ENCODE measurements at places on chromosomes 1 and 21.

DNA sequence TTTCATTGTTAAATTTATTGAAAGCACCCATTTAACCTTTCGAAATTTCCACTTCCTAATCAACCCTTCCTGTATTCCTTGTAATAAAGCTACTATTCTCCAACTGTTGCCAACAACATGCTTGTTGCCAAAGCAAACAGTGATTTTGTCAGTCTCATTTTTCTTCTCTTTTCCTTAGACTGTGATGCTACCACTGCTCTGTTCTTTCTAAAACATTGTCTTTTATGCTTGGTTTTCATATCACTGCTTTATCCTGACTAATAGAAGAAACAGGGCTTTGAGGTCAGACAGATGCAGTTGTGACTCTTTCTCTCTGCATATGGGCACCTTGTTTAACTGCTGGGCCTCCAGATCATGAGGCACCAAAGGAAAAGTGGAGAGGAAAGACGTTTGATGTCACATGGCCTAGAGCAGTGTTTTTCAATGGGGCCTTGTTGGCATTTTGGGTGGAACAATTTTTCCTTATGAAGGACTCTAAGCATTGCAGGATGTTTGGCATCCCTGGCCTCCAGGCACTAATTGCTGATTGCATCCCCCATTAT, 56.1 kb downstream of the HMCN1 start:
- DNase-seq = no peak

GRCh38 chr1:53014791-53015507, 47.1 kb upstream of the PODN start:
- no peak for DNase-seq

- DNase-seq = no peak
Measured at GRCh38 chr1:225592362-225593025, 60.4 kb downstream of the ENAH start.

GRCh38 chr1:239263801-239264200, 122.6 kb upstream of the CHRM3 start:
- DNase-seq = no peak

DNA sequence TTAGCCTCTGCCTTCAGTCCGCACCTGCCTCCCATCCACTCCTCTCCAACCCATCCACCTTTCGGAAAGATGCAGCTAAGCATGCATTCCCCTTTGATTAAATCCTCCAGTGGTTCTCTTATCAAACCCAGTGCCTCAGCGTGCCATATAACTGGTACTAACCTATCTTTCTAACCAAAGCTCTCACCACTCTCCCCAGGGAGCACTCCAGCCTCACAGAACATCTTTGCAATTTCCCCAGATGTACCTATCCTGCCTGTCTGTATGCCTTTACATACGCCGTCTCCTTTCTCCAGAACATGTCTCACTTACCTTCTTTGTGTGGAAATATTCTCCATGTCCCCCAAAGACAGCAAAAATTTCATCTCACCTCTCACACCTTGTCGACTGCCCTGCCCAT, 80.0 kb downstream of the SLC25A24 start:
- no peak for DNase-seq

GRCh38 chr1:70768216-70768615, 279.4 kb downstream of the PTGER3 start:
- DNase-seq = no peak

DNA sequence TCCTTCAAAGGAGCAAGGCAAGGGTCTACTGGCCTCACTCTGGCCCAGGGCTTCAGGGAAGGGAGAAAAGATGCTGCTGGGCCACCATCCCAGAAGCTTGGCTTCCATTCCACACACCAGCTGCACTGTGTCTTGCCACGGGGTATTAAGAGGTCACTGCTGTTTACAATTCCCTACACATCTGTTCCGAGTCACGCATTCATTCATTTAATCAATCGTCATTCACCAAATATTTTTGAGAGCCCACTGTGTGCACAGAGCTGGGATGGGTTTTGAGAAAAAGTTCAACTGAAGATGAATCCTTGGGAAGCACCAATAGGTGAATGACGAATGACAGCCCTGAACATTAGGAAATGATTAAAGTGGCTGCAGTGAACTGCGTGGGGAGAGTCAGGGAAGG, 101.7 kb downstream of the NAV1 start:
- DNase-seq = no peak

DNA sequence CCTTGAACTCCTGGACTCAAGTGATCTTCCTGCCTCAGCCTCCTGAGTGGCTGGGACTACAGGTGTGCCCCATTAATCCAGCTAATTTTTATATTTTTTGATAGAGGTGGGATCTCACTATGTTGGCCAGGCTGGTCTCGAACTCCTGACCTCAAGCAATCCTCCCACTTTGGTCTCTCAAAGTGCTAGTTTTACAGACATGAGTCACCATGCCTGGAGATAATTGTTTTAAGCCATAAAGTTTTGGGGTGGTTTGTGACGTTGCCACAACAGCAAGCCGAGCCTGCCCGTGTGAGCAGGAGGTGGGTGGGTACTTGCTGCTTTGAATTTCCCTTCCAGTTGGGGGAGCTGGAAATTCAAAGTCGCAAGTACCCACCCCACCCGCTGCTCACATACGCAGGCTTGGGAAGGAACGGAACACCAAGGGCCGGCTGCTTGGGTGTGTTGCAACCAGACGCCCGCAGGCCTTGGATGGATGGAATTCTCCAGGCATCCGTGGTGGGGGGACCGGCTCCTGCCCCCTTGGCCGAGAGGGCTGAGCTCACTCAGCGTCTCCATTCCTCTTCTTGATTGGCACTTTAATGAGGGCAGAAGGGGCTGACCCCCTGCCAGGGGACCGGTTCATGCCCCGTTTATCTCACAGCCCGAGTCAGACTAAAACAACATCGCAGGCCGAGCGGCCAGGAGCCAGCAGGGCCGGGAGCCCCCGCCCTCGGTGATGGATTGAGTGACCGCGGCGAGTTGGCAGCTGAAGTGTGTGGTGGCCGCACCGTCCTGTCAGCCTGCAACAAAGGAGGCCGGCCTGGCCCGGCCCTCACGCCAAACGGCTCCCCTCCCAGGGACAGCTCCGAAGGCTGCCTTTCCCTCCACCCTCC, 78.1 kb downstream of the DHRS3 start:
- no peak for DNase-seq

DNA sequence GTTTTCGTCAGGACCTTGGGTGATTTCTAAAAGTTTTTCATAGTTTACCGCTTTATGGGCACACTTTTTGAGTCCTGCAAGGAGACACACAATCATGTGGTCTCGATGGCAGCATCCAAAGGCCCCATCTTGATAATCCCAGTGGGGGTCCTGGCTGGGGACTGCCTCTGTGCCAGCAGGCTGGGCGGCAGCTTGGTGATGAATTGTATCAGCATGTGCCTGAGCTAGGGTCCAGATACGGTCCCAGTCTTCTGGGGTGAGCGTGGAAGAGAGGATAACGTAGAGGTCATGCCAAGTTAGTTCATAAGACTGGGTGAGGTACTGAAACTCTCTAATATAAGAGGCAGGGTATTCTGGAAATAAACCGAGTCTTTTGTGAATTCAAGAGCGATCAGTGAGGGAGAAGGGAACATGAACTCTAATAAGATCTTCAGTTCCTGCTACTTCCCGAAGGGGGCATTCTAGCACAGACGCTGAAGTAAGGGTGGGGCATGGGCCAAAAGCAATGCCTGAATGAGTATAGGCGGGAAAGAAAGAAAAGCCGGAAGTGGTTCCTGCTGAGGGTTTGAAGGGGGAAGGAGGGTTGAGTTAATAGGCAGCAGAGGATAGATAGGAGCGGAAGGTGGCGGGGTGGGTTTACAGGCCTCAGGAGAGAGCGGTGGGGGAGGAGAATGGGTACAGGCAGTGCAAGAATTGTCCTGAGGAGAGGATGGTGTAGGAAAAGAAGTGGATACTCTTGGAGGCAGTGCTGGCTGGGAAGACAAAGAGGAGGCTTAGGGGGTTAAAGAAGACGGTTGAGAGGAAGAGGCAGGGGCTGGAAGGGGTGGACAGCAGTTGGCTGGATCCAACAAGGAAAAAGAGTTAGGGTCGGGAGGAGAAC, 1.6 kb downstream of the ERVH48-1 start:
- DNase-seq = no peak

GRCh38 chr1:100034470-100034869, 64.7 kb downstream of the SLC35A3 start:
- DNase-seq = no peak

GRCh38 chr1:6690186-6690585, 11.4 kb downstream of the DNAJC11 start:
- DNase-seq = no peak

DNA sequence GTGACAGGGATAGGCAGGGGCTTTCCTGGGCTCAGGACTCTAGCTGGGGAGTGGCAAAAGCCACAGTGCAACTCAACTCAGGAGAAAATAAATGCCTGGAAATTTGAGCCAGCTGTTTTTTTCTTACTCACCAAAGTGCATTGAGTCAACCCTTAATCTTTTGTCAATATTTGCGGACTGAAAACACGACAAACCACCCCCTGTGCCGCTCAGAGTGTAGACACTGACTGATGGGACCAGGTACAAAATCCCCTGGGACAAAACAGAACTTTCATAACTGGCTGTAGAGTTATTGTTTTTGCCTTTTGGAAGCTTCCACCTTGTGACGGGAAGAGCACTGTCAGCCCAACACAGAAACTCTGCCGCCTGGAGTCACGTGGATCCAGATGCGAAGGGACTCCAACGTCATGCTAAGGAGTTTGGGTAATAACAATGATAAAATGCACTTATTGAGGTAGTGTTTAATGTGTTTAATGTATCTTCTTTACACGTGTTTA, 164.6 kb downstream of the PLPP3 start:
- DNase-seq = no peak

DNA sequence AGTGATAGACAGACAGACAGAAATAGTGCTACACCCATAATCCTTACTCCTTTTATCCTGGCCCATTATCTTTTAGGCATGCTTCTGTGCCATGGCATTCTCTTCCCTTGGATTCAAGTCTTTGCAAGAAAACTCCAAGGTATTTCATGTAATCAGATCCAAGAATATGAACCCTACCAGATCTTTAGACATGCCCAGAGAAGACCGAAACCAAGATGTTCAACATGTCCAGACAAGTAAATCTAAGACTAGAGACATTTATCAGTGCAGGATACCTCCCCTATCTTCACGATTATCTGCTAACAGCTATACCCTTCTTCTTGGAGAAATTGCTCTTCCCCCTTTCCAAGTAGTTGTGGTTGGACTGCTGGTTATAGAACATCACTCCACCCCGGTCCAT, 11.8 kb upstream of the C1orf141 start:
- no peak for DNase-seq

GRCh38 chr1:66251546-66251945, 282.4 kb upstream of the SGIP1 start:
- no peak for DNase-seq

- DNase-seq = no peak
Measured at GRCh38 chr1:58442114-58442513, 104.4 kb downstream of the OMA1 start.

DNA sequence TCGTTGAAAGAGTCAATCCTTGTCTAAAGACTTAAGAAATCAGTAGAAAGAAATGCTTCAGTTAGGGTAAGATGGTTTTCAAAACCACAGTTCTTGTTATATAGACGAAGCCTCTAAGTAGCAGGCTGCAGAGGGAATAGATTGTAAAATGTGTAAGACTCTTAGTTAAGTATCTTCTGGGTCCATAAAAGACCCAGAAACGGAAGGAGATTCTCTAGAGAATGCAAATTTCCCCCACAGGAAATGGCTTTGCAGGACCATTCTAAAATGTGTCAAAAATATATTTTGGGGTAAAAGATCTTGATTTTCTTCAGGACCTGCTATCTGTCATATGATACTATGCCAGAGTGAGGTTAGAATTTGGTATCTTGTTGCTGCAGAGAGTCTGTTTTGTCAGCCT, 13.4 kb downstream of the OR2T1 start:
- no peak for DNase-seq

DNA sequence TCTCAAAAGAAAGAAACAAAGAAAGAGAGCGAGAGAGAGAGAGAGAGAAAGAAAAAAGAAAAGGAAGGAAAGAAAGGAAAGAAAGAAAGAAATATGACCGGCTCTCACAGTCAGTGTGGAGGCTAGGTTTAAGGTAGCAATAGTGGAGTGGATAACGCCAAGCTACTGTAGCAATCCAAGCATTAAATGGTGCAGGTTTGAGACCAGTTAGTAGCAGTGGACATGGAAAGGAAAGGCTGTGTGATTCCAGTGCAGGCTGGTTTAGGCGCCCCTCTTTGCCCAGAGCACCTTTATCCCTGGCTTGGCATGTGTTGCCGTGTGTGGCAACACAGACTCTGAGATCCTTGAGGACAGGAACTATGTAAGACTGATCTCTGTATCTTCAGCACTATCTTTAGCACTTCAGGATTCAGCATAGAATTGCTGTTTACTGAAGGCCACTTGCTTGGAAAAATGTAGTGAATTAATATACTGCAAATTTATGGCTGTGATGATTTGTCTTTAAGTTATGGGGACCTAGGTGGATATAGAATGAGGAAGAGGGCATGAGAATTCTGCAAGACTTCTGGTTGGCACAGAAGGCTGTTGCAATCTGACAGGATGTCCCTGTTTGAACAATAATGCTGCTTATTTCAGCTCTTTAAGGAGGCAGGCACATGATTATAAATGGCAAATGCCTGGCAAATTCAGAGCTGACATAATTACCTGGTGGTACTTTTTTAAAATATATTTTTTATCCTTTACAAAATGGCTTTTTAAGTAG, 10.8 kb upstream of the OSBPL9 start:
- no peak for DNase-seq

GRCh38 chr1:24903955-24904730, 25.9 kb downstream of the RUNX3 start:
- no peak for DNase-seq

DNA sequence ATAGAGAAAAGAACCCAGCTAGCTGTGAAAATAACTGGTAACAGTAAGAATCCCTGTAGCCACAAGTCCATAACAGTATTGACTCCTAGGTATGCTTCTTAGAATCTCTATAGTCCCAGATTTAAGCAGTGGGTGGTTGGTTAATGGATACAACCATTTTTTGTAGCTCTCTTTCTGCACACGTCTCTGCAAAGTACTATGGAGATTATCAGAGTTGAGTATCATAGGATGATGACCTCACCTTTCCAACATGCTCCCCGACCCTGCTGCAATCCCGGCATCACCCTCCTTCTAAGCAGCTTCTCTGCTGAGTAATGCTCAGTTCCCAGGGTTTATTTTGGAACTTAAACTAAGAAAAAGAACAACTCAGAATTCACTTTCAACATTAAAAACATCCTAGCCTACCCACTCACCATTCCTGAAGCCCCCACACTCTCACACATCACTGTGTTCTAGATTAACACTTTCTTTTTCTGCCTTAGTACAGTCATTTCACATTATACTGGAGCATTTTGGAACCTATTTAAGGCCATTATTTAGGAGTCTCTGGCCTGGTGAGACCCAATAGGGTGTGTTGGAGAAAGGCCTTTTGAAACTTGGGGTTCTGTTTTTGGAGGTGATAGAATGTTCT, 2.7 kb downstream of the MLLT11 start:
- no peak for DNase-seq

GRCh38 chr1:35856964-35857363, 26.0 kb upstream of the AGO1 start:
- DNase-seq = no peak

DNA sequence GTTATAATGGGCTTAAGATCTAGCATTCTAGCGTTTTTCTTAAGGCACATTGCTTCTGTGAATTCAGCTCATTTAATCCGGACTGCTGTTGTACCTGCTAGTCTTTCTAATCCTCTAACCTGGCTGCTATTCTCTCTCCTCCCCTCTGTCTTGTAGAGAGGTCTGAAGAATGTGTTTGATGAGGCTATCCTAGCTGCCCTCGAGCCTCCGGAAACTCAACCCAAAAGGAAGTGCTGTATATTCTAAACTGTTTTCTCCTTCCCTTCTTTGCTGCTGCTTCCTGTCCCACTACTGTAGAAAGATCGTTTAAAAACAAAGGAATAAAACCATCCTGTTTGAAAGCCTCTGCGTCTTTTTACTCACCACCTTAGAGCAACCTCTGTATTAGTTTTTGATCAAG, 37.3 kb downstream of the CDC42 start:
- DNase-seq = no peak

GRCh38 chr1:84724128-84724860, 34.0 kb upstream of the SSX2IP start:
- no peak for DNase-seq
